ENCODE measurements at places on chromosomes 13 and 19. TPM values are rescaled to one million over a fixed set of nuclear protein-coding genes. Genes with fewer than 3 reads are reported as not detected.

The NCCRP1 gene
- total RNA-seq, result not detected

The RGL3 gene
- total RNA-seq, result not detected

The OR7A17 gene
- not detected for total RNA-seq

- no peak within 1 kb of the TSS for H3K27ac ChIP-seq
- H3K4me1 ChIP-seq, result peaks cover 10% of the 10 kb centered on the region
- H3K27me3 ChIP-seq, result peaks cover 47% of the 10 kb centered on the region
Measured at GRCh38 chr19:55166530-55167268, at the start of gene DNAAF3. DNAAF3 (minus strand) TSS chr19:55166613; CDS start chr19:55166413, 200 bp downstream.

- H3K36me3 ChIP-seq, result no peaks in the 10 kb centered on the region
- DNase-seq, result no peak
- no peak overlapping the region for H3K27ac ChIP-seq
- H3K27me3 ChIP-seq, result peaks cover 11% of the 10 kb centered on the region
Measured at GRCh38 chr13:27391471-27391870, 32.9 kb upstream of the GTF3A start.

DNA sequence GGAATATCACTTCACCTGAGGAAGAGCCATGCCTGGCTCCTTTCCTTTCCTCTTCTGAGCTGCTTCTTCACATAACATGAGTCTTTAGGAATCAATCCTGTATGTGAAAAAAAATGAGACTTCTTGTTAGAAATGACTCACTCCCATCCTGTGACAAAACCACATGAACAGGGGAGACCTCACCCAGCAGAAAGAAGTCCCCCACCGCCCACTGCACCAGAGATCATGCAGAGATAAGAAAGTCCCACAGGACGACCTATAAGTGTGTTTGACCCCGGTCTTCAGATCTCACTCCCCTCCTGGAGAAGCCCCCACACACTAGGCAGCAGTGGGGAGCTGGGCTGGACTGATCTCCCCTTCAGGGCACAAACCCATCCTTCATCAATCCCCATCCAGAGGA lies 7.8 kb downstream of the ZNF600 start:
- no peak overlapping the region for H3K4me3 ChIP-seq
- H3K36me3 ChIP-seq, result peaks cover 89% of the 10 kb centered on the region
- peak; percentile 9 for DNase-seq
- H3K27ac ChIP-seq, result no peak overlapping the region

DNA sequence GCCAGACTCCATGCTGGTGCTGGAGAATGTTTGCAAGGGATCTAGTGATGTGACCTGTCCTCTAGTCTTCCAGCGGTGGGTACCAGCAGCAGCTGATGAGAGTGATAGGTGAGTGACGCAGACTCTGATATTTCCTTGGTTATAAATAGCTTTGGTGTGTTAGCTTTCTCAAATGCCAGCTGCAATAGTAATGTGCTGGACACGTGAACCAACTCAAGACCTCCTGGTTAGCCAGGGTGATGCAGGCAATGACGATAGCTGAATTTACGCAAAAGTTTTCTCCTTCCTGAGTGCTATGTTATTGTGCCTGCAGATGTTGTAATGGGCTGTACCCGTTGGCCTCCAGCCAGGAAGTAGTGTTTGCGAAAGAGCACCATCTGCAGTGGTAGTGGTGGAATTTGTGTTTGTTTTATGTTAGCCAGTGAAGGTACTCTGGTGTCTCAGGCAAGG lies 129.5 kb downstream of the CYSLTR2 start:
- no peak for DNase-seq
- H3K36me3 ChIP-seq, result no peaks in the 10 kb centered on the region
- no peaks in the 10 kb centered on the region for H3K4me1 ChIP-seq
- peaks cover 5% of the 10 kb centered on the region for H3K27me3 ChIP-seq
- H3K4me3 ChIP-seq, result no peak overlapping the region

GRCh38 chr13:25473864-25474263 lies 102.1 kb downstream of the ATP8A2 start:
- peaks cover 19% of the 10 kb centered on the region for H3K27me3 ChIP-seq
- H3K27ac ChIP-seq, result no peak overlapping the region
- DNase-seq, result no peak
- peaks cover 2% of the 10 kb centered on the region for H3K4me1 ChIP-seq

DNA sequence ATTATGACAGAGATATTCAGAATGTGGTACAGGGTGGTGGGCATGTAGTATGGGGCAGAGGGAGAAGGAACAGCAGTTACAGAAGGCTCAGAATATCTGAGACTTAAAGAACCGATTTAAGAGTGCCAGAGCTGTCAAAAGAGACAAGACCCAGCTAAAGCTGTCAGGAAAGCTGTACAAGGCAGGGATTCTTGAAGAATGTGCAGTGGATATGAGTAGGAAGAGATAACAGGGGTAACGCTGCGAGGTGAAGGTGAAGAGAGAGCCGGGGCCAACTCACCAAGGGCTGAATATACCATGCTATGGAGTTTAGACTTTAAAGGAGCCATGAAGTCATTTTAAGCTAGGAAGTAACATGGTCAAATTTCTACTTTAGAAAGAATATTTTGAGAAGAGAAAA lies 381.0 kb downstream of the DIAPH3 start:
- H3K4me1 ChIP-seq, result no peaks in the 10 kb centered on the region
- H3K27ac ChIP-seq, result no peak overlapping the region
- no peaks in the 10 kb centered on the region for H3K27me3 ChIP-seq
- no peaks in the 10 kb centered on the region for H3K36me3 ChIP-seq
